ENCODE measurements at places on chromosomes 7 and 10. TPM values are rescaled to one million over a fixed set of nuclear protein-coding genes. Genes with fewer than 3 reads are reported as not detected.

DNA sequence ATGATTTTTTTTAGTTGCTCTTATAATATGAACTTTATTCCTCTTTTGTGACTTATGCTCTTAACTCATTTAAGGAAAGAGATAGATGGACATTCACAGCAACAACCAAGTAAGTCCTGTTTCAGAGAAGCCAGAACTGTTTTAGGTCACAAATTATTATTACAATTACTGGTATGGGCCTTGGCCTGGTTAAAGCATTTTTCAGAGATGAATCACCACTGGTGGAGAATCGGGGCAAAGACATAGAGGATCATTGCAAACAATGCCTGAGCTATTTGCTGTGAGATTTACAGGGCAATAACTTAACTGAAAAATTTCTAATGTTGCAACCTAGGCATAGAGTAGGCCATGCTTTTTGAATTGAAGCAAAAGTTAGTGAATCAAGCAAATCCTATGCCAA is 138.0 kb upstream of the YAE1 start:
- no peak for DNase-seq

GRCh38 chr7:12518920-12519681 is 51.4 kb upstream of the SCIN start:
- DNase-seq = no peak

DNA sequence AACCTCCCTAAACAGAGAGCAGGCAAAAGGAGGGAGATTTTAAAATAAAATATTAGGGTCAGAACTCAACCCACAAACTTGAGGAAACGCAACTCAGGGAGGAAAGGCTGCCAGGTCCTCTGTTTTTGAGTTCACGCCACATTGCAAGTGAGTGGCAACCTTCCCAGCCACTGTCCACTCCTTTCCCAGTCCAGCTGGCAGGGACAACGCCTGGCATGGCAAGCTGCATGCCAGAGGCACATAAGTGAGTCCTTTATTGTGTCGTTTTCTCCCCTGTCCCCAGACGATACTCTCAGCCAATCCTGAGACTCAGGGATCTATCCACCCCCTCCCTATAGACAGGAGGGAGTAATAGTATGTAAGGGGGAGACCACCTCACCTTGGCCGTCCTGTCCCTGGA is 22.4 kb downstream of the FBXW4 start:
- no peak for DNase-seq

Gene ANKRD30A
- not detected for total RNA-seq

Gene TBX20
- 5.9 TPM for total RNA-seq

All from pulmonary artery endothelial cell (primary cell).